ENCODE measurements at places on chromosomes 13 and 19.

- no peak for DNase-seq
Observed at GRCh38 chr19:6721773-6722172, 1.3 kb upstream of the C3 start.

DNA sequence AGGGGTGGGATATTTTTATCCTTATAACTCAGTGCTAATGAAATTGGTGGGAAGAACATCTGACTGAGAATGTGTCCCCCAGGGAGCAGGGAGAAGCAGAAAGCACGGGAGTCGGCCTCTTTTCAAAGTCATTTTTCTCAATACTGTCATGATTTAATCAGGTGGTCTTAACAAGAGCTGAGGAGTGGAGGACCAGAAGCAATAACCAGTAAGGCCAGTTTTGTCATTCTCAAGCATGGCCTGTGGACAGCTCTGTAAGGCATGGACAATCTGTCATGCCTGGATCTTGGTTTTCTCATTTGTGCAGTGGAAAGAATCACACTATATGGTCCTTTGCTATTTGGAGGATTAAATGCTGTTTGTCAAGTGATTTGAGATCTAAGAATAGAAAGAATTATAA, 99.7 kb downstream of the TNFSF11 start:
- no peak for DNase-seq

DNA sequence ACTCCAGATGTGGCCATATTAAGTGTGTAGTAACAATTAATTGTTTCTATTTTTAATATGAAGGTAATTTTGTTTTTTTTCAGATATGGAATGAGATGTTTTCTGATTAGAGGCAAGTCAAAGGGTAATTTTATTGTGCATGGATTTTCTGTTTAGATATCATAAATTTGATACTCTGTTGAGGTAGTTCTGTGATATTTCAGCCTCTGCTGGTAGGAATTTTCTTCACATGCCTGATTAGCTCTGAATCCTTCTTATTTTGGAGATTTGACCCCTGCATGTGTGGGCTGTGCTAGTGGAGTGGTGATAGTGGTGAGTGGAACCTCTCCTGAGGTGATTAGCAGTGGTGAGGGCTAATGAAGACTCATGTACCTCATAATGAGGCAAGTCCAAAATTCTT, 301.4 kb downstream of the GPC5 start:
- no peak for DNase-seq

GRCh38 chr13:41307884-41308640, 3.0 kb upstream of the NAA16 start:
- no peak for DNase-seq
